Vein endothelial cell (primary cell): ENCODE measurements at places on chromosomes 13 and 19. TPM values are rescaled to one million over a fixed set of nuclear protein-coding genes. Genes with fewer than 3 reads are reported as not detected.

The DDX49 gene
- total RNA-seq = 52.6 and 56.6 TPM in 2 replicates

The ZNF471 gene
- 0.98 and 2.7 TPM in 2 replicates for total RNA-seq

The OR10H1 gene
- total RNA-seq = not detected in 2 replicates

The RGL3 gene
- 0.86 and 3.9 TPM in 2 replicates for total RNA-seq

The ZNF85 gene
- 8.7 and 10.1 TPM in 2 replicates for total RNA-seq

The TUBA3C gene
- not detected in 2 replicates for total RNA-seq

The GPR180 gene
- 9.1 and 13.6 TPM in 2 replicates for total RNA-seq

The ZNF677 gene
- total RNA-seq = 20.6 and 30.4 TPM in 2 replicates

The B3GNT3 gene
- 0.10 TPM in 1 of 2 replicates, not detected in the other for total RNA-seq

The UBE2L5 gene
- not detected in 2 replicates for total RNA-seq

The ZNF253 gene
- total RNA-seq = 6.5 and 6.7 TPM in 2 replicates

The MAU2 gene
- 44.4 and 45.1 TPM in 2 replicates for total RNA-seq

The HSD17B14 gene
- 0.98 and 3.5 TPM in 2 replicates for total RNA-seq
